ENCODE measurements at places on chromosomes 3 and 15. TPM values are rescaled to one million over a fixed set of nuclear protein-coding genes. Genes with fewer than 3 reads are reported as not detected.

DNA sequence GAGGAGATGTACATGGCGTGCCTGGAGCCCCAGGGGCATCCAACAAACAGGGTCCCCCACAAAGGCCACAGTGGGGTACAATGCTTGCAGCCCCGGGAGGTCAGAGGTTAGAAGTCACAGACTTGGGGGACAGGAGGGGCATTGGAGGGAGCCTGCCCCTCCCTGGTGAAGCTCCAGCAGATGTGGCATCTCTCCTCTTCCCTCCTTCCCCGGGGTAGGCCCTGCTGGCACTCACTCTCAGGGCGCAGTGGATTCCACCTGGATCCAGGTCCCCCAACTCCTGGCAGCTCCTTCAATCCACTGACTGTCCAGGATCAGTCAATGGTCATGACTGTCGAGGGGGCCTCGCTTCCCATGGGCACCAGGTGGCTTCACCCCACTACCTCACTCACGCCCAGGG lies 32.2 kb downstream of the RGMA start:
- DNase-seq = no peak

GRCh38 chr15:77991029-77991406 lies 86.5 kb downstream of the TBC1D2B start:
- DNase-seq = no peak

GRCh38 chr3:74390121-74390877 lies 224.2 kb downstream of the CNTN3 start:
- no peak for DNase-seq

- DNase-seq = no peak
Observed at GRCh38 chr3:144307951-144308350, 336.3 kb downstream of the DIPK2A start.

DNA sequence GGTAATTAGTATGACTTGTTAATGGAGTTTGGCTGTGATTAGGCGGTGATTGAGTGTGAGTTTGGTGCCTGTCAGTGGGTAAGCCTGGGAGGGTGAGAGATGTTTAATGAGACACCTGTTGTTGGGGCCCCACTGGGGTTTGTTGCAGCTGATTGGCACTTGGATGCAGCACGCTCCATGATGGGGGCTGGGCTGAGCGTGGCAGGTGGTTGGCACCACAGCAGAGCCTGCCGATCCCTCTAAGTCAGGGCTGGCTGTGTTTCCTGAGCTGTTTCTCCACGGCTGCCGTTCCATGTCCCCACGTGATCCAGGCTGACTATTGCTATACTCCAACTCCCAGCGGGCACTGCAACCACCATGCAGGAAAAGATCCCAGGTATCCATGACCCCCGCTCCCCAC lies 93.5 kb upstream of the ARRDC4 start:
- no peak for DNase-seq

DNA sequence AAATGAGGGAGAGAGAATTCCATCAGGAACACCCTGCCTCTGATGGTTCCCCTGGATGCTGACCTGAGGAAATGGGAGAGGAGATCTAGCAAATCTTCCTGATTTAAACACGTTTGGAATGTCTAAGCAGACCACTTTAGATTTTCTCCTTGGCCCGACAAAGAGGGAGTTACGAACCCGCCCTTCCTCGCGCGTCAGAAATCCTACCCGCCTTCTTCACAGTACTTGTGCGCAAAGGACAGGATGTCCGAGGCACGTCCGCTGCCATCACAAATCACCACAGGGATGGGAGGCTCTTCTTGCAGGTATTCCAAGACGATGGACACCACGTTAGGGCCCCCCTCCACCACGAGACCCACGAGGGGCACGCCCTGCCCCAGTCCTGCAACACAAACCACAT lies 38.6 kb downstream of the TRPM1 start:
- DNase-seq = no peak

DNA sequence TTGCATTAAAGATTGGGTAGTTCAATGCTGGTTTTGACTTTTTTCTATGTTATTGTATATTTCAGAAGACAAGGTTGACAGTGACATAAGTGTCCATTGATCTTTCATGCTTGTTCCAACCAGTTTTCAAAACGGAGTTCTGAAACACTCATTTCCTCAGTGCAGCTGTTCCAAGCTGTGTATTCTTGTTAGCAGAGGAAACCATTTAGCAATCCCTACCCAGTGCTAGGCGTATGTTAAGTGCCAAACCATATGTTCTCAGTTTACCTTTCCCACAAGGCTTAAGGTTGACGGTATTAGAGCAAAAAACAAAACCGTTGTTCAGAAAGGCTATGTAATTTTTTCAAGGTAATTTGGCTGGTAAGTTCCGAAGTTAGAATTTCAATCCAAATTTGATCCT lies 9.1 kb downstream of the ATOSA start:
- no peak for DNase-seq

DNA sequence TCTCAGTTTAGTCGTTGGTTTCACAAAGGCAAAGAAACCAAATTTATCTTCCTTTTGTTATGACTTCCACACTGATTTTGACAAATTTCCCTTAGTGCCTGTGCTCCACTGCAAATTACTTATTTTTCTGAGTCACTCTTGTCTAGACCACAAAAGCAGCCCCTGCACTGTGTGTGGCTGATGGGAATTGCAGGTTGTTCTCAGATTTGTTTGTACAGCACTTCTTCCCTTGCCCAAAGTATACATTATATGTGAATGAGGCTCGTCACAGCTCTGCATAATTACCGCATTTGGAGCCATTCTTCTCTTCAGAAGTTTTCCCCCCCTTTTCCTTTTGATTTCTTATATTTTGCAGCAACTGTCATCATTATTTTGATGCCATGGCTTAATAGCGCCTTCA lies 354.2 kb upstream of the IL12A start:
- no peak for DNase-seq

DNA sequence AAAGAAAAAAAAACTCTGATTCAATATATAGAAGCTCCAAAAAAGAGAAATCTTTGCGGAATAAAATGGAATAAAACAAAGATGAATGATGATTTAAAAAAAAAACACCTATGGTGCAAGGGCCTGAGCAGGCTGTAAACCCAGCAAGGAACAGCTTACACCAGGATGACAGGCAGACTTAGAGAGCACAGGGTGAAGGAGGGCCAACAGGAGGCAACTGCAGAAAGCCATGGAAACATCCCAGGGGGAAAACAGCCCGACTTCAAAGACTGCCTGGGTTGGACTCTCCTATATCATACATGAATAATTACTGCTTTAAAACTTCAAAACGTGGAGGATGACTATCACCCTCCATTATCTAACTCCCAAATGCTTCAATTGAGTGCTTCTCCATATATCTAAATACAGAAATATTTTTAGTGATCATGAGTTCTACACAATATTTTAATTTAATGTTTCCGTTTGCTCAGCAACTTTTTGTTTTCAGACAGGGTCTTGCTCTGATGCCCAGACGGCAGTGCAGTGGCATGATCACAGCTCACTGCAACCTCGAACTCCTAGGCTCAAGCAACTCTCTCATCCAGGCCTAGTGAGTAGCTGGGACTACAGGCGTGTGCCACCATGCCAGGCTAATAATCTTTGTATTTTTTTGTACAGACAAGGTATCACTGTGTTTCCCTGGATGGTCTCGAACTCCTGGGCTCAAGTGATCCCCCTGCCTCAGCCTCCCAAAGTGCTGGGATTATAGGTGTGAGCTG lies 456.2 kb downstream of the TBL1XR1 start:
- DNase-seq = no peak

DNA sequence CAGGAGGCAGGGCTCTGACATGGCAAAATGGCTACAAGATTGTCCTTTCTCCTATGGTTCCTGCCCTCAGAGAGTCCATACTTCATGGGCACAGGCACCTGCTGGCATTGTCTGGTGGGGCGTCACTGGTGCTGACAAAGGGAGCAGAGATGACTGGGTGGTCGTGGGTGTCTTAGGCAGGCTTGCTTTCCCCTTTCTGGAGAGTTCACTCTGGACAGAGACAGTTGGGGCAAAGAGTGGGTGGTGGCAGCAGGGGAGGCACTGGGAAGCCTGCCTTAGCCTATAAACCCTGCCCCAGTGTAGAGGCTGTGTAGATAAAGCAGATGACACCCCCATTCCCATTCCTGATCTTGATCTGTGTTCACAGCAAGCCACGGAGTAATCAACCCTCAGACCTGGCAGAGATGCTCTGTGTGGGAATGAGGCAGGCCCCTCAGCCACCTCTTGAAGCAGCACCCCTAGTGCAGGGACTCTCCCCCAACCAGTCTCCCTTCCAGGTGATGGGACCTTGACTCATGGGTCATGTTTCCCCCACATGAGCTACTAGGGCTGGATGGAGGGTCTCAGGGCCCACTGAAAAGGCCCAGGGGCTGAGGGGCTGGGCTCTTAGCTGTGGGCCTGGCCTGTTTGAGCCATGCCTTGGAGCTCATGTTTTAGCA lies 20.7 kb upstream of the DOCK3 start:
- DNase-seq = no peak

- no peak for DNase-seq
Observed at GRCh38 chr3:59771768-59772181, 722.0 kb upstream of the CFAP20DC start.

- DNase-seq = no peak
Observed at GRCh38 chr3:161548301-161548700, 51.7 kb downstream of the OTOL1 start.

- no peak for DNase-seq
Observed at GRCh38 chr15:80706161-80706560, 11.1 kb downstream of the ABHD17C start.

DNA sequence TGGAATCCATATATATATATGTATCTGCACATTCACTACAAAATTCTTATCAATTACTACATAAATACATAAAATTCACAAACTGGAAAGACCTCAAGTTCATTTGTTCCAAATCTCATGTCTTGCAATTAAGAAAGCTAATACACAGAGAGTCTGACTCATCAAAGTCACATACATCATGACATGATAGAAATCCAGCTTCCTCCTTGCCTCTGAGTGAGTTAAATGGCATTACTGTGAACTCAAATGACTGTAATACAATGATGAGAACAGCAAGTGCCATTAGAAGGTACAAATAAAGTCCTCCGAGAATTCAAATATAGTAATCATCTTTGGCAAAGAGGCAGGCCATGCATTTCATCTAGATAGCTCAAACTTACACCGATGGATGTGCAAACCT lies 55.1 kb upstream of the AGTR1 start:
- no peak for DNase-seq

GRCh38 chr3:12451481-12451880 lies 32.8 kb upstream of the TSEN2 start:
- no peak for DNase-seq

DNA sequence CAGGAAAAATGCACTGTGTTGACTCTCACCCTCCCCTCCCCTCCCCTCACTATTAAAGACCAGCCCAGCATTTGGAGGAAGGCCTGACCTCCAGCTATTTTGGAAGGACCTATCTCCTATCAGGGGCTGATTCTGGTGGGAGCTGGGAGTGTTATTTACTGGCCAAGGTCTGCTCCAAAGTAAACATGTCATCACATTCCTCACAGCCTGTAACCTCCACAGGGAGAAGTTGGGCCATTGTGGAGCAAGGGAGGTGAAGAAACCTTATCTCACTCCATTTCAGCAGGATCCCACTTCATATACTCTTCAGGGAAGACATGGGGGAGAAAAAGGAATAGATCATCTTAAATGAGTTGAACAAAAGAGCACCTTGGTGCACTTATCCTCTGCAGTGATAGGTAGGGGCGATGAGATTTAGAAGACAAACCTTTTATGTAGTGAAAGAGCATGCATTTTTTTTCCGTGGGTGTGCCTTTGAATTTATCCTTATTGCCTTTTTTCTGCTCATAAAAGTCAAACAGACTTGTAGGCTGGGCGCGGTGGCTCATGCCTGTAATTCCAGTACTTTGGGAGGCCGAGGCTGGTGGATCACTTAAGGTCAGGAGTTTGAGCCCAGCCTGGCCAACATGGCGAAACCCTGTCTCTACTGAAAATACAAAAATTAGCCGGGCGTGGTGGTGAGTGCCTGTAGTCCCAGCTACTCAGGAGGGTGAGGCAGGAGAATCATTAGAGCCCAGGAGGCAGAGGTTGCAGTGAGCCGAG lies 15.6 kb upstream of the FLNB start:
- no peak for DNase-seq

DNA sequence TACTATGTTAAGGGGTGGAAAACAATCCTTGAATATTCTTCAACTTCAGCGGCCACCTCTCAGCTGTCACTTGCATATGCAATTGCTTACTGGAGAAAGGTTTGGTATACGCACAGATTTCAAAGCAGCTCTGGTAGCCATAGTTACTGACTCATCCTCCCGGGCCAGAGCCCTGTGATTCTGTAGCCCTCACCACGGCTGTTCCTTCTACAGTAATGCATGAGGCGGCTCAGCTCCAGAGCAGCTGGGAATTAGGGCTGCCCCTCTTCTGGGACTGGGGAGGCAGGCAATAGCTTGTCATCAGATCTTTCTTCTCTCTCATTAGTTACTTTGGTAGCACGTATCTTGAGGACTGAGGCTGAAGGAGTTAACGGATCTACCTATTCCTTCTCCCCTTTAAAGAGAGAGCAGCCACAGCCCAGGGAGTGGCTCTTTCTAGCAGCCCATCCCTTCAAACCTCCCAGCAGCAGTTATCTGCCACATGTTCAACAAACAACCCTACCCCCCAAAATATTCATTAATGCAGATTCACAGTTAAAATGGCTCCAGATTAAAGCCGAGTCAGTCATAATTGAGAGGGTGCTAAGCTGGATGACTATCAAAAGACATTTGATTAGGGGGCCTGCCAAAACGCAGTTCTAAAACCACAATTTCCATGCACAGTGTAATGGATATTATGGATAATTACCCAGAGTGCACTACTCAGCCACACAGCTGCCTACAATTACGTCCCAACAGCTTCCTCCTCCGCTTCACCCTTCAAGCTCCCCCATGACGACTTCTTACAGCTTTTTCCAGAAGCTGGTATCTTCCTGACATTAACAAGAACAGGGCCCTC lies 54.7 kb downstream of the ETV5 start:
- DNase-seq = no peak

DNA sequence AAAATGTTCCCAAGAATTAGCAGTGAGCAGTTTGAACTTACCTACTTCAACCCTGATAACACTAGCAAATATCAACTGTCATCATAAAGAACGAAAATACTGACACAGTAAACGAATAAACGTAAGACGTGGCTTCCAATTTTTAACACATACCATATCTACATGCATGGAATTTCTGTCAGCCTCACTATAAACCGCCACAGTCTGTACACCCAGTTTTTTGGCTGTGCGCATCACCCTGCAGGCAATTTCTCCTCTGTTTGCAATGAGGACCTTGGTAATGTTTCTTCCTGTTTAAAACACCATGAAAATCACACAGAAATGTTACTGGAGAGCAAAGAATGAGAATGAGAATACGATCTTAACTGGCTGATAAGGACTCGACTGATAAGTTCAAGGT lies 7.0 kb downstream of the MCCC1 start:
- no peak for DNase-seq

MYRIP gene
- 4.8 TPM for total RNA-seq

MKRN3 gene
- total RNA-seq = 1.1 TPM

DNAJC13 gene
- total RNA-seq = 68.3 TPM

MKRN2OS gene
- total RNA-seq = 2.3 TPM

FAM107A gene
- 102 TPM for total RNA-seq

ACSBG1 gene
- total RNA-seq = 1.6 TPM

STAC gene
- total RNA-seq = 20.4 TPM

SPINT1 gene
- 138 TPM for total RNA-seq

Measured in ureter (tissue), 1 donor.